ENCODE measurements at places on chromosomes 3 and 15.
A peak's percentile ranks its signal among the peaks of the same experiment; 100 is the strongest.

DNA sequence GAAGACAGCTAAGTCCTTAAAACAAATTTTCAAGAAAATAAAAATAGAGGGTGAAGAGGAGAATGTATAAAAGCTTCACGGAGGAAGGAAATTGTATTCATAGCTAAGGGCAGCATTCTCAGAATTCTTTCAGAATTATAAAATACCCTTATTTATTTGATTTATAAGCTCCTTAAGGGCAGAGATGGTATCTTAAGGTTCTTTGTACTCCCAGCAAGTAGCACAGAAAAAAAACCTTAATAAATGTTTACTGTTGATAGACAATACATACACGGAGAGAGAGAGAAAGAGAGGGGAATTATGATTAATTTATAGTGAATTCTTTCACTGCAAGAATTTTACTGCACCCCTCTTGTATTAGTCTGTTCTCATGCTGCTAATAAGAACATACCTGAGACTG, 375.6 kb upstream of the CCDC54 start:
- DNase-seq = no peak

DNA sequence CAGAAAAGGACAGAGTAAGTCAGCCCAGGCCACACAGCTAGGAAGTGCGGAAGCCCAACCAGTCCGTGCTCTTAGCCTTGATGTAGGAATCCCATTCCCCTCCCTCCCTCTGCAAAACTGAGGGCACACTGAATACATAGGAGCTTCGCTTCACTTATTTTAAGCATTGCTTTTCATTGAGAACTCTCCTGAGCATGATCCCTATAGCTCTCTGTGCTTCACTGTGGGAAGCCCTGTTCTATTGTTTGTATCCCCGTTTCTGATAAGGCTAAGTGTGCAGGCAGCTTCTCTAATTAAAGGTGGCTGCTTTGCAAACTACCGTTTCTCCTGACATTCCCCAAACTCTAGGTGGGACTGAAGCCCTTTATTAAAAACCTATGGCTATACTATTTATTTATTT, 29.9 kb downstream of the IL5RA start:
- no peak for DNase-seq

DNA sequence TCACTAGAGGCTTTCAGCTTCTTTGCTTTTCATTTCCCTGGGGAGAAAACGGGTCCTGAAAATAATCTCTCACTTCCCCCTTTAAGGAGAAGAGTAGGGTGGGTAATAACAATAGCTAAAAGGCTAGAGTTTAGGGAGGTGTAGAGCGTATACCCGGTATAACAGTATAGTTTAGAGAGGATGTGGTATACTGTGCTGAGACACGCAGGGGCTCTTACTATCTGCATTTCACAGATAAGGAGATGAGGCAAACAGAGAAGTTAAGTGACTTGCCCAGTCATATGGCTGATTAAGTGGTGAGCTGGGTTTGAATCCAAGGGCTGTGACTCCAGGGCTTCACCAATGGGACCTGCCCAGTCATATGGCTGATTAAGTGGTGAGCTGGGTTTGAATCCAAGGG, 15.0 kb upstream of the KCNMB3 start:
- no peak for DNase-seq

DNA sequence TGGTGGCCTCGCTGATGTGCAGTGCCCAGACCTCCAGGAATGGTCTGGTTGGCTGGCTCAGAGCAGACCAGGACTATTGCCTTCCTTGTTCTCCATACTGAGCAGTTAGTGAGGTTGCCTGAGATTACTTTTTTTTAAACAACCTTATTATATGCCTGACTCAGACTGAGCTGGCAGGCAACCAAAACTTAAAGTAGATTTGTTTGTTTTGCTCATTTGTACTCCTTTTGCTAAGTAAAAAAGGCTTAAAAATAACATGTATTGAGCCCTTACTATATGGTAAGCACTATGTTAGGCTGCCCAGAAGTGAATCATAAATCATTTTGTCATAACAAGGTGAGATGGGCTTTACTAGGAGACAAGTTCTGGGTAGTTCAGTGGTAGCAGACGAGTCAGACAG, 92.4 kb downstream of the GHSR start:
- DNase-seq = no peak

GRCh38 chr15:73781038-73781925, 28.1 kb upstream of the INSYN1 start:
- DNase-seq = no peak

DNA sequence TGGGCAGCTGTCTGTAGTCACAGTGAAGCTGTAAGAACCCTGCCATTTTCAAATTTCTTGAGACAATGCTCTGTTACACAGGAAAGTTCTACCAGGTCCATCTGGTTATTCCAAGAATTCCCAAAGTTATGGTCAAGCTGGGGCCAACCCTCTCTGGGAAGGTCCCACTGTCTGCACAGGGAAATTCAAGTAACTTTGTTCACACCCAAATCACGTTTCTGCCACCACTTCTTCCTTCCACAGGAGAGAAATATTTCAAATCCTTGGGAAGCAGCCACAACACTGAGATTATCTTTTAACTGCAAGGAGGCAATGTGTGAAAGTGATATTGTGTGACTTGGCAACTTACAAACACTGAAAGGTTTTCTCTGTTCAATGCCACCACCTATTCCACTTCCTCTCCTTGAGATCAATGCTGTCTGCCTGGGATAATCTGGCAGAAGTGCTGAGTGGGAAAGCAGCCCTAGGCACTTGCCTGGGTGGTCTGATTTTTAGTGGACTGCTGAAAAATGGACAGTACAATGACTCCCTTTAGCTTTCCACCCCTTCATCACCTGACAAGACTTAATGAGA, 5.6 kb downstream of the SCAMP2 start:
- no peak for DNase-seq

DNA sequence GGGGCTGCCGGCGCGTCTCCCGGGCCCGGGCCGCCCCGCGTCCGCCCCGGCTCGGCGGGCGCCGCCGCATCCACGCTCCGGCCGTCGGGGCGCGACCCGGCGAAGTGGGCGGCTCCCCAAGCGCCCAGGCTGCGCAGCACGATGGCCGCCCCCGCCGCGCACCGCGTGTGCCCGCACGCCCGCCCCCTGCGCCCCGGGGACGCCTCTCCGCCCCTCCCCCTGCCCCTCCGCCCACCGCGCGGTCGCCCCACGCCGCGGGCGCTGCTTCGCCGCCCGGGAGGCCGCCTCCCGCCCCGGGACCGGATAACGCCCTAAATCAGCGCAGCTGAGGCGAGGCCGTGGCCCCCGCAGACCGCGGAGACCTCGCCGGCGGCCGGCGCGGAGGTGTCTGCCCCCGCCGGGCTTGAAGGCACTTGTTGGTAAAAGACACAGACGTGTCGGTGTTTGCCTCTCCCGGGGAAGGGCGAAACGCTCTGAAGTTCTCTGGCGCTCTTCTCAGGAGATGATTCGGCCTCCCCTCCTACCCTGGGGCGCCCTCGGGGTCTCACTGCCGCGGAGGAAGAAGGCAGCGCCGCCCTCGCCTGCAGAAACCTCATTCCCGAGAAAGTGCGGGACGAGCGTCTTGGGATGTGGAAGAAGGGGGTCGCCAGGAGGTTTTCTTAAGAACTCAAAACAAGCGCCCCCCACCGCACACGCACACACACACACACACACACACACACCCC, at the start of gene BNC1:
Gene BNC1 (minus strand): TSS at position 106 of the 725 bp plus-strand sequence. CDS start 36 bp downstream, at position 70.
- DNase-seq = peak; percentile 66

GRCh38 chr3:133532951-133533350, 40.5 kb upstream of the CDV3 start:
- no peak for DNase-seq
